Smooth muscle cell of the brain vasculature (primary cell): ENCODE measurements at places on chromosomes 2 and 18.

- DNase-seq: no peak
Measured at GRCh38 chr18:70329071-70329470, 40.2 kb downstream of the SOCS6 start.

DNA sequence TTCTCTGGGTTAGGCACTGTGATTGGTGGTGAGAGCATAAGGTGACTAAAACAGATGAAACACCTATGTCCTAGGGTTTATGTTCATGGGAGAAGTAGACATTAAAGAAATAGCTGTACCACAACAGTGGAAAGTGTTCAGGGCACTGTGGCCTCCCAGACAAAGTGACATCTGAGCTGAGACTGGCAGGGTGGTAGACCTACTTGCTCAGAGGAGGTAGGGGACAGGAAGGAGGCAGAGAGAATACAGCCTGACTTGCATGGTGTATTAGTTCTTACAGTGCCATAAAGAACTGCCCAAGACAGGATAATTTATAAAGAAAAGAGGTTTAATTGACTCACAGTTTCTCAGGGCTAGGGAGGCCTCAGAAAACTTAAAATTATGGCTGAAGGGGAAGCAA is 82.6 kb downstream of the MAPRE2 start:
- no peak for DNase-seq

GRCh38 chr2:68282811-68283418 is 30.6 kb upstream of the PPP3R1 start:
- DNase-seq: peak; percentile 4

GRCh38 chr2:9093324-9093723 is 89.8 kb upstream of the MBOAT2 start:
- DNase-seq: no peak
